Stimulated activated CD4-positive, alpha-beta T cell treated with anti-CD3 and anti-CD28 coated beads, TNF-alpha, amount 100 ng/mL, for 1 hour (primary cell): ENCODE measurements at places on chromosomes 7 and 10.

- DNase-seq: no peak
Measured at GRCh38 chr7:155580367-155580766, 34.0 kb upstream of the CNPY1 start.

- DNase-seq: no peak
Measured at GRCh38 chr7:41977661-41978060, 259.3 kb downstream of the GLI3 start.

GRCh38 chr7:116970238-116970910, 17.1 kb downstream of the ST7 start:
- DNase-seq: no peak

- DNase-seq: no peak
Measured at GRCh38 chr10:45997994-45998763, 25.9 kb downstream of the TIMM23 start.

GRCh38 chr10:101121654-101122031, 9.5 kb upstream of the TLX1 start:
- DNase-seq: no peak

GRCh38 chr10:104680467-104681401, 39.6 kb downstream of the SORCS3 start:
- no peak for DNase-seq

DNA sequence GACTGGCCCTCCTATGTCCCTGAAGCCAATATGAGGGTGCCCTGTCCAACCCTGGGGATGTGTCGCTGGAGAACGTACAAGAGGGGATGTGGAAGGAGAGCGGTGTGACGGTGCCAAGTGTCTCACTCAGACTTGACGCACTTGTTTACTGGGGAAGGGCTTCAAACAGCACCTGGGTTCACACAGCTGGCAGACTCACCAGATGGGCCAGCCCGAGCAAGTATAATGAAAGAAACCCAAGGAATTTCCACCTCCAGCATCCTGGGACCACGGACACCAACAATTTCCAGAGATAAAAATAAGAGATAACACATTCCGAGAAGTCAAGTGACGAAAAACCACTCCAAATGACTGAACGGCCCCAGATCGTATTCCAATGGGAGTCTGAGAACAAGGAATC, 5.3 kb downstream of the ATP5MF start:
- no peak for DNase-seq

DNA sequence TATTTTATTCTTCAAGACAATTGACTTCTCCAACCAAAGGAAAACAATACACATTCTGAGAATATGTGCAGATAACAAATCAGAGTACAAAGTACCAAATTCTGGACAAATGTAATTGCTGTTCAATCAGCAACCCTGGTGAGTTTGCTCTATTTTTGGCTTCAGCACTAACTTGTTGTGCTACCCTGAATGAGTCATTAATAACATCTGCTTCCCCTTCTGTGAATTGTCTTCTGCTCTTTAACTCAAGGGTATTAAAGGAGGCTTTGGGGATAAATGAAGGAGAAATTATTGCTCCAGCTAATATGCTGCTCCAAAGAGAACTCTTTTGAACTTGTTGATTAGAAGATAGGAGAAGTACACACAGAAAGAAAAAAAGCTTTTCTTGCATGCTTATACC, 459.3 kb downstream of the HTR7 start:
- DNase-seq: no peak

DNA sequence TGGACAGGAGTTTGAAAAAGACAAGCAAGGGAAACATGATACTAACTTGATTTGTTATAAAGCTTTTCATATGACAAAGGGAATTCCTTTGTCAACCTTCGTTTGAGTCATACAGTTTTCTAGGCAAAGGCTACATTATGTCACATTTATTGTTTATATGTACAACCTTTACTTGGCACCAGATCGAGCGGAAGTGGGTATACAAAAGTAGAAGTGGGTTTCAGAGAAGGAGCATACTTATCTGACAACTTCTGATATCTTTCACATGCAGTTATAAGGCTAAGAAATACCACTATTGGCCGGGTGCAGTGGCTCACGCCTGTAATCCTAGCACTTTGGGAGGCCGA, 11.0 kb downstream of the STMP1 start:
- DNase-seq: no peak

GRCh38 chr10:31908157-31908556, 20.5 kb downstream of the ARHGAP12 start:
- no peak for DNase-seq

DNA sequence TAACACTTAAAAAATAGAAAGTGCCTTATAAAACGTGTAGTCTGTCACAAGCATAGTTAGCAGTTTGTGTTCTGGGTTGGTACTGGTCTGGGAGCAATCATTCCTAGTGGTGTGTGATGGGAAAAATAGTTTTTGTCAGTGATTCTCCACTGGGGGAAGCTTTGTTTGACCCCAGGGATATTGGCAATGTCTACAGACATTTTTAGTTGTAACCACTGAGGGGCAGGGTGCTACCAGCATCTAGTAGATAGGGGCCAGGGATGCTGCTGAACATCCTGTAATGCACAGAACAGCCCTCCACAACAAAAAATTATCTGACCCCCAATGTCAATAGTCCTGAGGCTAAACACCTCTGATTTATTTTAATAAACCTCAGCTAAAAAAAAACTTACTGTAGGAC, 51.6 kb upstream of the CREB5 start:
- no peak for DNase-seq

- DNase-seq: no peak
Measured at GRCh38 chr10:14362104-14362503, 31.4 kb upstream of the FRMD4A start.

GRCh38 chr7:116933465-116933864, 19.8 kb upstream of the ST7 start:
- DNase-seq: no peak

- DNase-seq: no peak
Measured at GRCh38 chr10:60573336-60573735, 183.7 kb upstream of the ANK3 start.

DNA sequence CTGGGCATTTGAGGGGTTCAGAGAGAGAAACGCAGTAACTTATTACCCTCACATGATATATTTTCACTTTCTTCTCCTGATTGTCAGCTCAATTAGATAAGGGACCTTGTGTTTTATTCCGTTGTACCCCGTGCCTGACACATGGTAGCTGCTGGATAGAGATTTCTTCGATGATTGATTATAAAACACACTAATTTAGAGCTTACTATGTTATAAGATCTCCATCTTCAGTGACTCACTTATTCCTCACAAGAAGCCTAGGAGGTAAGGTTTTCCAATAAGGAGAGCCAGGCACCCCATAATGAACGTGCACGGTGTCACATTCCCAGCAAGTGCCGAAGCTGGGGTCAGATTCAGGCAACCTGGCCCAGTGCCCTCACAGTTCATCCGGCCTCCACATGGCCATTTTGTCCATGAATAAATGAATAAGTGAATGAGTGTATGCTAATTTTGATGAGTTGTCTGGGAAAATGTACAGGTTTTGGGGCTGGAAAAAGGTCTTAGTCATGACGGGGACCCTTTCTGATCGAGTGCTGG, 138.1 kb upstream of the CDCA7L start:
- DNase-seq: no peak

GRCh38 chr7:30079880-30080279, 51.7 kb downstream of the PLEKHA8 start:
- no peak for DNase-seq

- DNase-seq: no peak
Measured at GRCh38 chr10:119250641-119251314, 43.4 kb downstream of the GRK5 start.

DNA sequence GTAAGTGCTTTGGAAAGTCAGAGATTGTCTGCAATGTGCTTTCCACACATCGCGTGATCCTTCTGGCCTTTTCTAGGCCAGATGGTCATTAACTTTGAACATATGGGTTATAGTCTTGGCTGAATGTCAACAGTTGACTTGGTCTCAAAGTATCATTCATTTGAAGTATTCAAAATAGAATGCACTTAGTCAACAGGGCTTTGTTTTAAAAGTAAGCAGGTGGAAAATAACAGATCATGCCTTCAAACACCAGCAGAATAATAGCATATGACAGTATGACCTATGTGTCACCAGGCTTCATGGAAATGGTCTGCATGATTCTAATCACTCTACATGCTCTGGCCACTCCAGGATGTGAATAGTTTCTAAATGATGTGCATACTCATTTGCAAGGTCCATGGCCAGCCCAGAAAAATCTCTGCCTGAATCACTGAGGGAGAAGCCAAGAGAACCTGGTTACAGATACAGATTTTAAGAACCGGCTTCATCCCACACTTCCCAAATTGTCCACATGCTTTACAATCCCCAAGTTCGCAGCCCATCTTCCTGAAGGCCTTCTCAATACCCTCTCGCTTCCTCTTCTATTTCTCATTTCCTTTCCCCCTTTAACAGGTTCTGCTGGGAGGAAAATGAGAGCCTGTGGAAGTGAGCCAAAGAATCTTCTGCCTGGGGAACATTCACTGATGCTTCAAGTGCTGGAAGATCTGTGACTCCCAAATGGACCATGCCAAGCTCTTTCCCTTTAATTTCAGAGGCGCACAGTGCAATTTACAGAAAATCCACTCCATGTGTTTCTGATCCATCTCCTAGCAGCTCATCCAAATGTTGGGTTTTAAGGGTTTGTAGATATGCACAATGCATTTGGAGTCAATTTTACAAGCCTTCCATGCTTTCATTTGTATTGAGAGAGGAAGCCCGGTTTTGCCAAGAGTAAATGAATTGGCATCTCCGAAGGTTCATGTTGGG, 122.8 kb upstream of the GDF10 start:
- DNase-seq: no peak

DNA sequence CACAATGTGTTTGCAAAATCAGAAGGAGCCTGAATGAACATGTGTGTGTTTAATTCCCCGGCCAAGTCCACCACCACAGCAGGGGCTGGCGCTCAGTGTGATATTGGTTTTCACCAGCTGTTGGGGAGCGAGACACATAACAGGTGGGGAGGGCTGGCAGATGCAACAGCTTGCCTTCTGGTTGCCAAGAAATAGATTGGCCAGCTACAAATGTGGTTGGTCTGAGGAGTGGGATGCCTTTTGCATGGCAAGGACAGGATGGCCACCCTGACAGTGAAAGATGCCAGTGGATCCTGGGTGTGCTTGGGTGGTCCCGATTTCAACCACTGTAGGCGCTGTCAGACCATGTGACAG, 292.5 kb upstream of the FZD8 start:
- no peak for DNase-seq

GRCh38 chr7:36344622-36345021, 45.0 kb upstream of the ANLN start:
- no peak for DNase-seq

DNA sequence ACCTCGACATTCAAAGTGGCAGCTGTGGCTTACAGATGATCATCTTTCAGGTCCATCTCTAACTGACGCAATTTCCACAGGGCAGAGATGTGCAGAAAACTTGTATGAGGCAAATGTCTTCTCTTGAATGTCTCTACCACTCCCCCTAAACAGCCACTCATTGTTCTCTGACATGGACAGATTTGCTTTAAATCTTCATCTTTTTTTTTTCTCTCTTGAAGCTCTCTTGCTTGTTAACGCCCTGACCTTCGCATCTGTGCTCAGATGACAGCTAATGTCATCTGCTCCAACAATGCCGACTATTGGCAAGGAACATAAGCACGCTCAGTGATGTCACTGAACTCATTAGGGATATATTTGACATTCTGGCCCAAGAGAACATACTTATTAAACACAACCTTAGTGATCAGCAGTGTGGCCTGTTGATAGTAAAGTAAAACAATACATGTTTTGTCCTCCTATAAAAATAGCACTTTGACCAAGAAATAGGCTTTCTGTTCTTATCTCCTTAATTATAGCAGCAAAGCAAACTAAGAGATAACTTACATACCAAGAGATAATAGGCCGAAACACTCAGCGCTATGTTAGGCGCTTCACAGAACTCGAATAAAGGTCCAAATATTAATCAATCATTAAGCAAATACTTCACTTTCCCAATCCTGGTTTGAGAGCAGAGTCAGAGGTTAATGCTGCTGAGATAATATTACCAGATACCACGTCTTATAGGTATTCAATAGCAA, 583.5 kb downstream of the PARD3 start:
- no peak for DNase-seq

DNA sequence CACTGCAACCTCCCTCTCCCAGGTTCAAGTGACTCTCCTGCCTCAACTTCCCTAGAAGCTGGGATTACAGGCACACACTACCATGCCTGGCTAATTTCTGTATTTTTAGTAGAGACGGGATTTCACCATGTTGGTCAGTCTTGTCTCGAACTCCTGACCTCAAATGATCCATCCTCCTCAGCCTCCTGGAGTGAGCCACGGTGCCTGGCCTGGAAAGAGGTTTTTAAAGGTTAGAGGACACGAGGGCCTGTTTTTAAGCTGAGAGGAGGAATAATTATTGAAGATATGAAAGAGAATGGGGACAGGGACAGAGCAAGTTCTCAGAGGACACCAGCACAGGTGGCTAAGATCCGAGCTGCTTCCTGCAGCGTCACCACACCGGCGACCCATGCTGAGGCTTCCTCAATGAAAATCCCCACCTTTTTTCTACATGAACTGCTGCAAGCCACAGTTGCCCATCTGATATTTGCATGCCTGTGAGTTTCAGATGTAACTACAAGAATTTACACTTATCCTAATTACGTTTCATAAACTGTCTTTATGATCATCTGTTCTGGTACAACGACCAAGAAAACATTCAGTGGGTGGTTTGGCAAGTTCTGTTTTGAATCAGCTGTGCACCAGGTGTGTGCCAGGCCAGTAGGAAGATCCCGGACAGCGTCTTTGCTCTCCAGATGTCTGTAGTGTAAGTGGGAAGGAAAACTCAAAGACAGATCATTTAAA, 76.0 kb downstream of the HIP1 start:
- no peak for DNase-seq

- no peak for DNase-seq
Measured at GRCh38 chr10:60413306-60414012, 23.8 kb upstream of the ANK3 start.

DNA sequence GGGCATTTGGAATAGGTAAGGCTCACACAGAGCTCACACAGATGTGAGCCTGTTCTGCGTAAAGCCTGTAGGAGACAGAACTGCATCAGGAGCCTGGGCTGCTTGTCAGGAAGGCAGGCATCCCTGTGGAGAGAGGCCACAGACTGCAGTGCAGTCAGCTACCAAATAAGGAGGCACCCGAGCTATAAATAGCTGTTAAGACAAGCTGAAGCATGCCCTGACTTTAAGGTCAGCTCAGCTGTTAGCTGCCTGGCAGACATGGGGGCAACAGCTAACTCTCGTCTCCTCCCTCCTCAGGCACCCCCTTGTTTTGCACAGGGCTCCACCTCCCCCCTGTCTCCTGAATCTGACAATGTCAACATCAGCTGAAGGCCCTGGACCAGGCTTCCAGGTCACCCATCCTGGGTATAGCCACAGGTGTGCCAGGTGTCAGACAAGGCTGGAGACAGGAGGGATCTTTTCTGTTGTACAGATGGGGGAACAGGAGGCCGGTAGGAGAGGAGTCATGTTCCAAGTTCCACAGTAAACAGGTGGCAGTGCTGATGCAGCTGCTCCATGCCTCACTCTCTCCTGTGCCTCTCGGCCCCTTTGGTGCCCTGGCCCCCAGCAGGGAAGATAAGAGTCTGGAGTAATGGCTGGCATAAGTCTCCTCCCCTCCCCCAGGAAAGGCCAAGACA, 27.6 kb upstream of the MKRN1 start:
- no peak for DNase-seq

GRCh38 chr7:50391386-50391785, 58.8 kb downstream of the FIGNL1 start:
- DNase-seq: no peak
